ENCODE measurements at places on chromosomes 11 and 22.

DNA sequence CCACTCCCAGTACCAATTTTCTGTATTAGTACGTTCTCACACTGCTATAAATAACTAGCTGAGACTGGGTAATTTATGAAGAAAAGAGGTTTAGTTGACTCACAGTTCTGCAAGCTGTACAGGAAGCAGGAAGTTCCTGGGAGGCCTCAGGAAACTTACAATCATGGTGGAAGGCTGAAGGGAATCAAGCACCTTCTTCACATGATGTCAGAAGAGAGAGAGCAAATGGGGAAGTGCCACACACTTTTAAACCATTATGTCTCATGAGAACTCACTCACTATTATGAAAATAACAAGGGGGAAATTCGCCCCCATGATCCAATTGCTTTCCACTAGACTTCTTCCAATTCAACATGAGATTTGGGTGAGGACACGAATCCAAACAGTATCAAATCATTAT, 271.4 kb downstream of the ETS1 start:
- no peak for DNase-seq

- DNase-seq: peak; percentile 87
These were observed 6.4 kb upstream of the CDPF1 start for GRCh38 chr22:46256358-46256958.

DNA sequence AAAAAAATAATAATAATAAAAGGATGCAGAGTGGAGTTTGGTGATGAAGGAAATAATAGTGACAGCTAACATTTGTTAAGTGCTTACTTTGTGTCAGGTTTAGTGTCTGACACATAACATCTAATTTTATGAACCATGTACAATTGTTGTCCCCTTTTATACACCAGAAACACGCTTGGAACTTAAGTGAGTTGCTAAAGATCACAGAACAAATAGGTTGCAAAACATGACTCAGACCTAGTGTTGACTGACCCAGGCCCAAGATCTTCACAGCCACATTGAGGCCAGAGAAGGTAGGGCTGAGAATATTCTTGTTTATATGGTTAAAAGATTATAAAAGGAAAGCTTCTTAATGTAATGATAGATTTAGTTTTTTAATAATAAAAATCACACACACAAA, 25.6 kb upstream of the TMEM135 start:
- DNase-seq: no peak

DNA sequence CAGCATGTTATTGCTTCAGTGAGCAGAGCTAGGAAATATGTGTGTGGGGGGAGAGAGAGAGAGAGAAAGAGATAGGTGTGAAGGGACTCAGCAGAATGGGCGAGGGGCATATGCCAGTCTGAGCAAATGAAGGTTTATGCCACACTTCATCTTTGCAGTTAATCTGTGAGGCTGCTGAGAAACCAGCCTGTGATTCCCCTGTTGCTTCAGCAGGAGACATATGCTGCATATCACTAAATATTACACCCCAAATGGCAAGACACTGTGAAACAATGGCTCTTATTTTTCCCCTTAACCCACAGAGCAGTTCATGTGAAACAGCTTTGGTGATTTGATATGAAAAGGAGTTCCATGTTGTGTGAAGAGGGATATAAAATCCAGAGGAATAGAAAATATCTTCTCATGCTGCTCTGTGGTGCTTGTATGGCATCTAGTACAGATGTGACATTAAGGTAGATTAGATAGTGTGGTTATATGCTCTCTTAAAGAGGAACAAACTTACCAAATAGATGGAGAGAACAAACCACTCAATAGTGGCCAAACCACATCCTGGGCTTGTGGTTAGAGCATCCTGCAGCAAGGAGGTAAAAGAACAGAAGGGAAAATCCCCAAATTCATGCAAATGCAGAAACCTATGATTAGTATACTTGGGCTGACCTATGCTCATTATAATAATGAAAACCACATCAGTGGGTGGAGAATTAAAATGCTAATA, 864.2 kb downstream of the FAM181B start:
- no peak for DNase-seq

DNA sequence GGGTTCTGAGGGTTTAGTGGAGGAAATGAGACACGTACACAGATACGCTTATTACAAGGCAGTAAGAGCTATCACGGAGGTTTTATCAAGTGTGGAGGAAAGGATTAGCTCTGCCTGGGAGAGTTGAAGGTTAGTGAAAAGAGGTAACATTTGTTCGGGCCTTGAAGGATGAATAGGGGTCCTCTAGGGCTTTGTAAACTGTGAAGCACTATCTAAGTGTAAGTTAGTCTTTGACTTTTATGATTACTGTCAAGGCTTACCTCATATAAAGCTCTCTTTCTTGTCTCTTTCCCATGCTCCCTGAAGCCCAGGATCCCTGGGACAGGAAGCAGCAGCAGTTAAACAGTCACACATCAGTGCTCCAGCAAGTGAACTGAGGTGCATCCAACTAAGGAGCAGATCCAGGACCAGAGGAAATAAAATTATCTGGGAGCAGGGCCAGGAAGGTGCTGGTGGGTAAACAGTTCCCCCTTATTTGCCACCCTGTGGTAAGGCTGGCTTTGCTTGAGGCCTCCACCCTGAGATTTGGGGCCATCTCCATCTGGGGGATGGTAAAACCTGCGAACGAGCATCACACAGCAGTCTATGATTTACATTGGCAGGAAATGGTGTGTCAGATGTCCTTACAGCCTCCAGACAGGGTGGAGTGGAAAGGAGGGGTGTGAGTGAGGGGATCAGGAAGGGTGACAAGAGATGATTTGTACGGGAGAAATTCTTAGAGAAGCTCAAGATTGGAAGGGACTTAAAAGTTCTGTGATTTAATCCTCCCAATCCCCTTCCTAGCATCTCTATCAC, 27.2 kb downstream of the GVQW3 start:
- no peak for DNase-seq

DNA sequence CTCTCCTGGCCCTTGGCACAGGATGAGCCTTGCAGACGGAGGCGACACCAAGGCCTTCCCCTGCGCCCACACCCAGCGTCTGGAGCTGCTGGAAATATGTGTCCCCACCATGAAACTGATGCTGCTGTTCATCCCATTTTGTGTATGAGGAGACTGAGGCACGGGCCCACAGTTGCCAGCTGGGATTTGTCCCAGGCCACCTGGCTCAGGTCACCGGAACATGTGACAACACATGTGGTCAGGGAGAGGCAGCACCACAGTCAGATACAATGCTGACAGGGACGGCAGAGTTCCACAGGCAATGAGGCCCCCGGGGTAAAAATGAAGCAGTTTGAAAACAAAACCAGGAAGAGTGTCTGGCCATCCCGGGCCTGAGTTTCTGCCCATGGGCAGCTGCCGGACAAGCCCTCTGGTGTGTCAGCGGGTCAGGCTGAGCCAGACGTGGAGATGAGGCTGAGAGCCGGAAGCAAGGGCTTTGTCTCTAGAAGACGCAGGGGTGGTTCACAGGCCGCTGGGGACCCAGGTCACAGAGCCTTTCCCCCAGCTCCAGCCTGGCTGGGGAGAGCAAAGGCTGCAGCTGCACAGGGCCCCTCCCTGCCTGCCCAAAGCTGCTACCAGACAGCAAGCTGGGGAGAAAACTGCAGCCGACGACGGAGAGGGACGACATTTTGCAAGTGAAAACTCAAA, 80.7 kb downstream of the CDKN1C start:
- DNase-seq: no peak

DNA sequence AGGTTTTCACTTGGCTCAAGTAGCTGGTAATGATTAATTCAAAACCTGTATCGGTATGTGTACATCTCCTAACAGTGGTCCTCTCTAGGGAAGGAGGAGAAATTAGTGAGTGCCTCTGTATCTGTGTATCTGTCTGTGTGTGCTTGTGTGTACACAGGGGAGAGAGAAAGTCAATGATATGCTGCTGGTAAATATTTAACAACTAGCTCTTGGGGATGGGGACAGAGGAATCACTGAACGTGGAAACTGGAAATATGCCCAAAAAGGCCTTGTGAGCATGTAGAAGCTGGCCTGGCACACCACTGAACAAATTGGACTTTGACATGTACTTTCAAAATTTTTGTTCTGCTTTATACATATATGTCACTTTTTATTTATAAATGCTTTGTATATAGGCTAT, 214.0 kb upstream of the SYN3 start:
- no peak for DNase-seq

GRCh38 chr11:34203377-34203871, 98.0 kb downstream of the NAT10 start:
- no peak for DNase-seq

- DNase-seq: no peak
These were observed 64.6 kb downstream of the CLPB start for GRCh38 chr11:72369743-72370142.

DNA sequence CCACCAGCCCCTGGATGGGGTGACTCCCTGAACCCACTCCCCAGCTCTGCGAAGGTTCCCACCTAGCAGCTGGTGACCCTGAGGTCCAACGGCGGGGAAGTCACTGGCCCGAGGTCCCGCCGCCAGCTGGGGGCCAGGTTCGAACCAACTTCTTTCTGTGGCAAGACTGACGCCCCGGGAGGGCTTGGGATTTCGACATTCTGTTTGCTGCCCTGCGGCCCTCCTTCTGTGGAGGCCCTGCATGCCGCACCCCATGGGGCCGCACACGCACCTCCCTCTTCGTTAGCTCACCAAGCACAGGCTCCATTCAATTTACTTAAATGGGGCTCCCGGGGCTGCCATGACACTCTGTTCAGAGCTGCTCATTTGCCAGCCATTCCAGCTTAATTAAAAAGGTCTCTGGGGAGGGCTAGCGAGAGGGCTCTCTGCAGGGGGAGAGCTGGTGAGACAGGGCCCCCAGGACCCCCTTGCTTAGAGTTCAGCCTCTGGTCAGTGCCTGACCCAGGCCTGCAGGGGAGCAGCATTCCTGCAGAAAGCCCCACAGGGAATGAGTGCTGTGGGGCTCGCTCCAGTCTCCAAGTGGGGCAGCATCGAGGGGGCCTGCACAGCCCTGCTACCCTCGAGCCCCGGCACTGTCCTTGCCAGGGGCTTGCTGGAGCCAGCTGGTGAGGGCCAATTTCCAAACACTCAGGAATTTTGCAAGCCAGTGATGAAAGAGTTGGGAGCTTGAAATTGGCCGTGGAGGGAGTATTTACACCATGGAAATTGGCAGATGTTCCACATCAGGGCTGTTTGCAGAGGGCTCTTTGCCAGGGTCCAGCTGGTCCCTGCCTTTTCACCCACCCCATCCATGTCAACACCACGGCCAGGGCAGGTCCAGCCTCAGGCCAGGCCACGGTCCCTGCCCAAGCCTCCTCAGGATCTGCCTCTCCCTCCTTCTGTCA, 80.8 kb downstream of the CACNA1I start:
- no peak for DNase-seq

- DNase-seq: peak; percentile 39
These were observed 14.7 kb downstream of the GGA1 start for GRCh38 chr22:37623075-37624016.

DNA sequence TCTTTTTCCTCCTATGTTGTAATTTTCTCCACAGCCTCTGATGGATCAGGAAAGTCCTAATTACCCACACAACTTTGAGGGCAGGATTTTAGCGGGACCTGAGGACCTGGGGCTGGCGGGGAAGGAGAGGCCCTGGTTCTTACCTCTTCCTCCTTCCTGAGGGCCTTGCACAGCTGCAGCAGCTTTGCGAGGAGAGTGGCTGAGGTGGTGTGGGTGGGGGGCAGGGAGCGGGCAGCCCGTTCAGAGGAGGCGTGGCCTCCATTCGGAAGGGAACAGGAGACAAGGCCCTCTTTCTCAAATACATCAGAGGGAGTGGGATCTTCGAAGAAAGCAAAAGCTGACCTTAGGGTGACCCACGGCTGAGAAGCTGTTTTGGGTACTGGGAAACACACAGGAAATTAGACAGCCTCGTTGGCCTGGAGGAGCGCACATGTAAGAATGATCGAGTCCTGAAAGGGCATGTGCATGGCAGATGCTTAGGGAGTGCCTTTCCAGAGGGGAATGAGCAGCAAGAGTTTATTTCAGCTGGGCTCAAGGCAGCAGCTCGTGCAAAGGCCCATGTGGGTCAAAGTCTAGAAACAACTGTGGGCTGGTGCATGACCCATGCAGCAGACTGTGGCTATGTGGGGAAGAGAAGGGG, 76.6 kb upstream of the NARS2 start:
- no peak for DNase-seq

DNA sequence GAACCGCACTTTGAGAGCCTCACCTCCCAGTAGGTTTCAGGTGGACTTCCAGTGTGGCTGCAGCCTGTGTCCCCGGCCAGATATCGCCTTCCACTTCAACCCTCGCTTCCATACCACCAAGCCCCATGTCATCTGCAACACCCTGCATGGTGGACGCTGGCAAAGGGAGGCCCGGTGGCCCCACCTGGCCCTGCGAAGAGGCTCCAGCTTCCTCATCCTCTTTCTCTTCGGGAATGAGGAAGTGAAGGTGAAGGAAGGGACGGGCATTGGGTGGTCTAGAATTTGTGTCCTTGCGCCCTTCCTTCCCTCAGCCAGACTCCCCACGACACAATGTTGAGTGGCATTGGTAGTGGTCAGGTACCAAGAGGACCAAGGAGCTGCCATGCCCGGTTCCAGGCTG, 2.9 kb downstream of the LGALS12 start:
- no peak for DNase-seq

- DNase-seq: no peak
These were observed 54.5 kb upstream of the ZBTB44 start for GRCh38 chr11:130369141-130369691.

GRCh38 chr11:66889960-66890359, 33.1 kb downstream of the LRFN4 start:
- DNase-seq: no peak

- peak; percentile 66 for DNase-seq
These were observed 138.8 kb upstream of the SORL1-AS1 start for GRCh38 chr11:121591405-121592033.

- DNase-seq: peak; percentile 37
These were observed 20.9 kb downstream of the ATXN10 start for GRCh38 chr22:45692549-45692948.

DNA sequence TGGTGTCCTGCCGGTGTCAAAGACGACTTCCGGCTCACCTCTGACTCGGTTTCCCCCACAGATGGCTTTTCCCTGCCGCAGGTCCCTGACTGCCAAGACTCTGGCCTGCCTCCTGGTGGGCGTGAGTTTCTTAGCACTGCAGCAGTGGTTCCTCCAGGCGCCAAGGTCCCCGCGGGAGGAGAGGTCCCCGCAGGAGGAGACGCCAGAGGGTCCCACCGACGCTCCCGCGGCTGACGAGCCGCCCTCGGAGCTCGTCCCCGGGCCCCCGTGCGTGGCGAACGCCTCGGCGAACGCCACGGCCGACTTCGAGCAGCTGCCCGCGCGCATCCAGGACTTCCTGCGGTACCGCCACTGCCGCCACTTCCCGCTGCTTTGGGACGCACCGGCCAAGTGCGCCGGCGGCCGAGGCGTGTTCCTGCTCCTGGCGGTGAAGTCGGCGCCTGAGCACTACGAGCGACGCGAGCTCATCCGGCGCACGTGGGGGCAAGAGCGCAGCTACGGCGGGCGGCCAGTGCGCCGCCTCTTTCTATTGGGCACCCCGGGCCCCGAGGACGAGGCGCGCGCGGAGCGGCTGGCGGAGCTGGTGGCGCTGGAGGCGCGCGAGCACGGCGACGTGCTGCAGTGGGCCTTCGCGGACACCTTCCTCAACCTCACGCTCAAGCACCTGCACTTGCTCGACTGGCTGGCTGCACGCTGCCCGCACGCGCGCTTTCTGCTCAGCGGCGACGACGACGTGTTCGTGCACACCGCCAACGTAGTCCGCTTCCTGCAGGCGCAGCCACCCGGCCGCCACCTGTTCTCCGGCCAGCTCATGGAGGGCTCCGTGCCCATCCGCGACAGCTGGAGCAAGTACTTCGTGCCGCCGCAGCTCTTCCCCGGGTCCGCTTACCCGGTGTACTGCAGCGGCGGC, 5.5 kb downstream of the B3GNT6 start:
- peak; percentile 39 for DNase-seq

Data from LHCN-M2 (cell line).